Fibroblast of upper back skin (primary cell): ENCODE measurements at places on chromosomes 12 and 14.
A peak's percentile ranks its signal among the peaks of the same experiment; 100 is the strongest.

GRCh38 chr14:54785136-54785777 lies 117.4 kb downstream of the GCH1 start:
- DNase-seq, result no peak

DNA sequence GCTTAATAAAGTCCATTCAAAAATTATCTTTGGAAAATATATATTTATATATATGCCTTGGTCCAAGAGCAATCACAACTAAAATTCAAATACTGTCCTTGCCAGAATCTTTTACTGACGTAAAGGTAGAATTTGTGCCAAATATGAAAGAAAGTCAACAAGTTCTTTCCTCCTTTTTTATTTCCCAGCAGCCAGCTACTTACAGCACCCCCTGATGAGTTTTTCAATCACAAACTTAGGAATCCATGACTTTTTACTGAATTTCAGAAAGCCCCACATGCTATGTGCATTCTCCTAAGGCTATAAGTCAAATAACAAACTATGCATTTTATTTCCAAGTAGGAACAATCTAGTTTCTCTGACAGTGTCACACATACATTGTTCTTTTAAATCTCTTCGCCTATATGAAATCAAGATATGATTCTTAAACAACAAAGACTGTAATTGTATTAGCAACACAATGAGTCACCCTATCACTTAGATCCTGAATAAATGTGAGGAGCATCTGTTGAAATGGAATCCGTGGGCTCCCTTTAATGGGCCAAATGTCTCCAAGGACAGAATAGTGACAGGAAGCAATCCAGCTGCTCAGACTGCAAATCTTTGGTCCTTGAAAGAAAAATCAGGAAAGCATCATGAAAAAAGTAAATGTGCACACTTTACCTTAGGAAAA lies 271.4 kb downstream of the DUSP6 start:
- no peak for DNase-seq

- peak; percentile 58 for DNase-seq
Measured at GRCh38 chr14:55512421-55512820, 67.6 kb upstream of the KTN1 start.

- DNase-seq, result no peak
Measured at GRCh38 chr14:90641615-90642243, 174.5 kb downstream of the TTC7B start.

- peak; percentile 14 for DNase-seq
Measured at GRCh38 chr14:64566651-64567122, 16.9 kb downstream of the PPP1R36 start.

DNA sequence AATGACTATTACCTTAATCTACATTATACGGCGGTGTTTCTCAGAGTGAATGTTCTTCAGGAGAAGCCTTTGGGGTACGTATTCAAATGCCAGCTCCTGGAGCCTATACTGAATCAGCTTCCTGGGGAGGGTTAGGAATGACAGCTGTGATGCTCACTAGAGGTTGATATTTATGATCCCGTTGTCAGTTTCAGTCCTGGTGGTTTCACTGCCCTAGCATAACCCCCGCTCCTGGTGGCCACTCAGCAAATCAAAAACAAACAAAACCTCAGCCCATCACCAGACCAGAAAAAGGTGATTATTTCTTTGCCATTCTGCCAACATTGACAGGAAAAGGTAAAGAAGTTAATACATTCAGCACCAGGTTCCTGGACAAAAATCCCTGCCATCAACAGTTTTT lies 136.5 kb upstream of the CRY1 start:
- no peak for DNase-seq

DNA sequence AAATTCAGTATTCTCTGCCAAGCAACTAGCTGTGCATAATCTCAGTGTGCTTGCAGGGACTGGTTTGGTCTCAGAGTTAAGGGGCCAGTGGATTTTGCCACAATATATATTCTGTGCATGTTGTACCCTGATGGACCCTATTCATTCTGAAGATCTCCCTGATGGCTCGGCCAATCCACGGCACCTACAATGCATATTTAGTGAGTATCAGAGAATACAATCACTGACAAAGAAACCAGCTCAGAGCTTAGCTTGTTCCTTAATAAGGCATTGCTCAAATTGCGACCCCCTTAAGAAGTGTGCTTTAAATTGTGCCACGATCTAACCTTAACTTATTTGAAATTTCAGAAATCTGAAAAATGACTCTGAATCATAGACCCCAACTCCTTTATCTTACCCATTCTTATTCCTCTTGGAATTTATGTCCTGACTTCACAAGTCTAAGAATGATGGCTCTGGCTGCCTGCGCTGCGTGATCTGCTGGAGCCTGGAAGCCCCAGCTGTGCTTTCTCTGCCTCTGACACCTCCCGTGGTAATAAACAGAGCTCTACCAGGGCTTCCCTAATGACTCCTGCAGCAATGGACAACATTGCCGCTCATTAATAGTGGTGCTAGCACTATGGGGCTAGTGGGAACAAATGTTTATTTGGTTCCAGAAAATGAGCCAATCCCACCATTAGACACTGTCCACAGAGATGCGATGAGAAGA lies 9.0 kb upstream of the DCAF4 start:
- no peak for DNase-seq

- no peak for DNase-seq
Measured at GRCh38 chr12:25009496-25010092, 60.7 kb upstream of the BCAT1 start.

DNA sequence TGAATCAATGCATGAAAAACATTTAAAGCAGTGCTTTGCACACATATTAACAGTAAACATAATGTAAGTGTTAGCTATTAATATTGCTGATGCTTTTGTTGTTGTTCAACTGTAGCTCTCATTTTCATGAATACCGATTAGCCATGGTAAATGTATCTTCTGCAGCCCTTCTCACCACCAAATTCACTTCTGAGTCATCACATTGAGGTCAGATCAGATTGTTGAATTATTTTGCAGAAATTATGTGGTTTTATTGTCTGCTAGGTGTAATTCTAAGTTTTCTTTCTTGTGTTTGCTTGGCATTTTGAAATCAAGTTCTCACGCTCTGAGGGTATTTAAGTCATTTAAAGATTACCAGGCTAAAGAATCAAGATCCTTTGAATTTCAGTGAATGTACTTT lies 74.6 kb downstream of the AKAP6 start:
- peak; percentile 54 for DNase-seq

- DNase-seq, result peak; percentile 81
Measured at GRCh38 chr14:88904864-88905263, 80.4 kb downstream of the TTC8 start.

DNA sequence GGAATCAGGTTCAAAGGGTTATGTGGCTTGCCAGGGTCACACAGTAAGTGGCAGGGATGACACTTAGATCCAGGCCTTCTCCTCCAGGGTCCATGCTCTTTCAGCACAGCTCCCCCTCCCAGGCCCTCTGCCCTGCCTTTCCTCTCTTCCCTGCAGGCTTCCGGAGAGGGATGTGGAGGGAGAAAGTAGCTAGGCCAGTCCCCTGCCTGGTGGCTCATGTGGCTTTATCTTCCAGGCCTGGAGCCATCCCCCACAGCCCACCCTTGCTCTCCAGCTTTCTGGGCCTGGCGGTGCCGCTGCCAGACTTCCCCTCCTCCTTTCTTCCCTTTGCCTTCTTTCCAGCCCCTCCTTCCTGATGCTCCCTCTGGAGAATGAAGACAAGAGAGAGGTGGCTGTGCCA lies 1.7 kb downstream of the PSMB11 start:
- DNase-seq, result no peak

- DNase-seq, result no peak
Measured at GRCh38 chr12:87117526-87117925, 861.3 kb upstream of the MGAT4C start.

GRCh38 chr12:6124411-6125309 lies at the start of gene VWF:
TSS of gene VWF (minus strand) at chr12:6124670. CDS start at chr12:6123196, 1,474 bp downstream.
- DNase-seq, result no peak

DNA sequence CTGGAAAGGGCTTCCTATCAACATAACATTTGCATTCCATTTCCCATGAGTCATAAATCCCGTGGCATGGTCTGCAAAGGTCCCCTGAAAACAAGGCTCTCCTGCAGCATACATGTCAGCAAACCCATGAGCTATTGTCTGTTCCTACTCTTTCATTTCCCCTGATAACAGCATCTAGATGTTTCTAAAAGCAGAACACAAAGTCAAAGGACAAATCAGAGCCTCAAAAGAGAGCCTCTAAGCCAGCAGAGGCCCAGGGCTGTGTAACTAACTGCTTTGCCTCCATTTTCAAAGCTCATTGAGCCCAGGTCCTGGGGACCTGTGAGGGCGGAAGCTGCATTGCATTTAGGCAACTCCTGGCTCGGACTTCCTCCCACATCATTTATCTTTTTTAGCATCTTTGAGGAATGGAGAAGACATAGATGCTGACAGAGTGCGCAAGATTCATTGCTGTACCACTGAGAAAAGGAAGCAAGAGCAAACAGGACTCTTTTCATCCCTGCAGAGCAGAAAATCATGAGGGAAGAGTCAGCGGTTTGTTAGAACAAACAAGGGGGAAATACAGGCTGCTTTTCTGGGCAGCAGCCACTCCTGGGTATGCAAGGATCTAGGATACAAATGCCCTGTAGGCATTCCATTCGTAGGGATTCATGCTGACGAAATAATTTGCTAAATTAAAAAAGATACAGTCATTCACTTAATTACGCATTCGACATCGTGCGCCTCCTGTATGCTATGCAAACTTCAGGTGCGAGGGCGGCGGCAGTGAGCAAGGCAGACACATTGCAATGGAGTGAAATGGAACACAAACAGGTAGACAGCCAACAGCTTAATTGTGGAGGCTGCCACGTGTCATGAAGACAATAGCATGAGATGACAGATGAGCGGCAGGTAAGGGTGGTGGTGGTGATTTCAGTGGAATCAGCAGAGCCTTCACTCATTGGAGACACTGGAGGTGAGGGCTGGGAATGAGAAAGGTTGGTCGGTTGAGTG lies 131.0 kb downstream of the TMEM132D start:
- DNase-seq, result peak; percentile 62

DNA sequence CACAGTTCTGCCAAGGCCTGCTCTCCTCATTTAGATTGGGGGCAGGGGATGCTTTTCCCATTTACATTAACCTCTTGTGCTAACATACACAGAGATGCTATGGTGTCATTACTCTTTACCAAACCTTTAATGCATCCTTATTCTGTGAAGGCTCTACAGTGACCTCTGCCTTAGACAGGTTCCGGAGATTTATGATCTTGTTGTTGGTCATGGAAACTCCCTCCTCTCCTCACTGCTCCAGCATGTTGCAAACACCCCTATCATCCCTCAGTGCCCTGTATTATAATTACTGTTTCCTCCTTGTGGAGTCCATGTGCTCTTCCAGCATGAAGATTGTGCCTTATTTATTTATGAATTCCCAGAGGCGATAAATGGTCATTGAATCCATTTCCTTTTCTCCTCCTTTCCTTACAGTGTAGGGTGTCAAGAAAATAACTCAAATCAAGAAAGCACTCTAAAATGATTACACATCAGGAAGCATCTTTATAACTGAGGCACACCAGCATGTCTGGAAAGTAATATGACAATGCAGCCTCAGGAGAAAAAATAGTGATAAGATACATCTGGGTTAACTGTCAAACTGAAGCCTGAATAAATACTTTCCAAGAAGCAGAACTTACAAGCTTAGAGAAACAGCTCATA lies 37.8 kb downstream of the RTN1 start:
- no peak for DNase-seq

DNA sequence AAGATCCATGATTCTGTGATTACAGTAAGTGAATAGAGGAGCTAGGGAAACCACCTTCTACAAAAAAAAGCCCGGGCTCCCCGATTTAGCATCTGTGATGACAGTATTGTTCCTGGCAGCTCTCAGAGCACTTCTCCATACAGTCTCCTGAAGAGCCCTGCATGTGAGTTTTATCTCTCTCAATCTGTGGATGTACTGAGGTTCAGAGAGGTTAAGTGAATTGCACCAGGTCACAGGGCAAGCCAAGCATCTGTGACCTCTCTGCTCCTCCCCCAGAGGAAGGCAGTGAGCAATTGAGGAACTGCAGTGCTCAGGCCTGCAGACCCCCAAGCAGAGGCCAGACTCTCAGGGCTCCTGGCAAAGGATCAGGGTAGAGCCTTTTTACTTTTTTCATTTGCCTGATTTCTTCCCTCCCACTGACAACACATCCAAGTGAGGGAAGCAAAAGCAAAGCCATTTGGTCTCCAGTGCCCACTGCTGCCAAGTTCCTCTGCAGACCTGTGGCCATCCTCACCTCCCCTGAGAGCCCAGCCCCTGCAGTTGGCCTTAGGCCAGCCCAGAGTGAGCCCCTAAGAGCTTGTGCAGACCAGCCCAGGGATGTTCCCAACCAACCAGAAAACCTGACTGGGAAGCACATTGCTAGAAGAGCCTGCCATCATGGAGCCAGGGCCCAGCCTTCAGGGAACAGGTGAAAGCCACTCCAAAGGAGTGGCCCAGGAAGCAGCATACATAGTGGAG lies 47.6 kb upstream of the PNMA1 start:
- no peak for DNase-seq

DNA sequence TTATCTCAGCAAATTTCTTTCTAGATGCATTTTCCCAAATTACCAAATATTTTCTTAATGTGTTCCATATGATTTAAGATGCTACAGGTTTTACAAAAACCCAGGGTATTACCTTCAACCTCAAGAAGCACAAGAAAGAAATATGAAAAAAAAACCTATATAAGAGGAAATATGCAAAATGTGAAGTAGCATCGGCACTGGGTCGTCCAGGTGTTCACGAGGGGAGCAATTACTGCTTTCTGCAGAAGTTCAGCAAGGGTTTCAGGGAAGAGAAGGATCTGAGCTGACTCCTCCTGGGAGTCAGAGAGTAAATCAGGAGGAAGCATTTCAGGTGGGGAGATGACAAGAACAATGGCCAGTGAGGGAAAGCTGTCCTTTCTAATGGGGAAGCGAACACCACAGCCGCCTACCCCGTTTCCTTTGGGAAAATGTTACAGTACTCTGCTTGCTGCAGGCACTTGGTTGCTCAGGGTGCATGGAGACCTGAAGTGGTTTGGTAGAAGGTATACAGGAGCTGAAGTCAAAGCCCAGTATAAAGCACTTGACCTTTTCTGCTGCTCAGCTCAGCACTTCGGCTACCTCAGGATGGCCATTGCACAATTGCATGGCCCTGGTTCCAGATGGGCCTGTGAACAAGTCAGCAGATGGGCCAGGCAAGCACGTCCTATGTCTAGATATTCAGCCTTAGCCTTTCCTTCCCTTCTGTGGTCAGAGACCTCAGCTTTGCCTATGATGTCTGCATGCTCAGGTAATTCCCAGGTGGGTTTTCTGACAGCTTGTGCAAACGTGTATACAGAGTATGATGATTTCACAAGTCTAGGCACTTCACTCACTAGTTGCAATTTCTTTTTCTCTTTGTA lies 155.6 kb downstream of the PAX9 start:
- DNase-seq, result no peak

- DNase-seq, result no peak
Measured at GRCh38 chr14:65286443-65286842, 126.1 kb upstream of the FUT8 start.

- DNase-seq, result peak; percentile 16
Measured at GRCh38 chr12:31370531-31371255, 44.7 kb upstream of the SINHCAF start.
